Activated naive CD8-positive, alpha-beta T cell treated with anti-CD3 and anti-CD28 coated beads for 36 hours (primary cell): ENCODE measurements at places on chromosomes 16 and 17. TPM values are rescaled to one million over a fixed set of nuclear protein-coding genes. Genes with fewer than 3 reads are reported as not detected.

- peaks cover 29% of the 10 kb centered on the region for H3K36me3 ChIP-seq
- peak within 1 kb of the TSS; percentile 99 for H3K4me3 ChIP-seq
- peak; percentile 92 for DNase-seq
- H3K4me1 ChIP-seq = peaks cover 36% of the 10 kb centered on the region
- H3K27ac ChIP-seq = peak within 1 kb of the TSS; percentile 97
- no peaks in the 10 kb centered on the region for H3K27me3 ChIP-seq
Measured at GRCh38 chr16:72093448-72094265, at the start of the genes DHX38 and TXNL4B. TSS of gene DHX38 (plus strand) at chr16:72093847. CDS start at chr16:72096158, 2,311 bp downstream. TSS of gene TXNL4B (minus strand) at chr16:72093620. CDS start at chr16:72090749, 2,871 bp downstream.

GRCh38 chr17:65925606-65926307 lies 266.2 kb downstream of the CEP112 start:
- peaks cover 3% of the 10 kb centered on the region for H3K36me3 ChIP-seq
- no peaks in the 10 kb centered on the region for H3K27me3 ChIP-seq
- no peak for DNase-seq
- no peak overlapping the region for H3K27ac ChIP-seq
- no peak overlapping the region for H3K4me3 ChIP-seq

DNA sequence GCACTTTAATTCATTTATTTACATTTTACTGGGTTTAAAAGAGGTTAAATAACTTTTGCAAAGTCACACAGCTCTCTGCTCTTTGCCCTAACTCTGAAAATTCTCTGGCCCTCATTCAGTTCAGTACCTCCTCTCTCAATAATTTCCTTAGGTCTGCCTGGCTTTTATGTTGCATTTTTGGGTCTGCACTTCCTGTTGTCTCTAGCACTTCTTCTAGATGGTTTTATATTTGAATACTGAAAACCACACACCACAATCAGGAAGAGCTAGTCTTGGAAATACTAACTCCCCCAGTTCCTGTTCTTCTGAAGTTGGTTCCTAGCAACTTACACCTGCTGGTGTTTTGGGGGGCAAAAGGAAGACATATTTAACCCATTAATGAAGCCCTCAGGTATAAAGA lies 577.9 kb downstream of the HS3ST4 start:
- no peak for DNase-seq
- H3K27me3 ChIP-seq = no peaks in the 10 kb centered on the region
- H3K36me3 ChIP-seq = peaks cover 2% of the 10 kb centered on the region
- H3K27ac ChIP-seq = no peak overlapping the region
- H3K4me1 ChIP-seq = peaks cover 24% of the 10 kb centered on the region

GRCh38 chr17:65865715-65866425 lies 304.4 kb upstream of the AXIN2 start:
- no peaks in the 10 kb centered on the region for H3K36me3 ChIP-seq
- DNase-seq = no peak
- no peak overlapping the region for H3K4me3 ChIP-seq
- H3K27me3 ChIP-seq = no peaks in the 10 kb centered on the region
- H3K4me1 ChIP-seq = no peaks in the 10 kb centered on the region
- H3K27ac ChIP-seq = no peak overlapping the region

DNA sequence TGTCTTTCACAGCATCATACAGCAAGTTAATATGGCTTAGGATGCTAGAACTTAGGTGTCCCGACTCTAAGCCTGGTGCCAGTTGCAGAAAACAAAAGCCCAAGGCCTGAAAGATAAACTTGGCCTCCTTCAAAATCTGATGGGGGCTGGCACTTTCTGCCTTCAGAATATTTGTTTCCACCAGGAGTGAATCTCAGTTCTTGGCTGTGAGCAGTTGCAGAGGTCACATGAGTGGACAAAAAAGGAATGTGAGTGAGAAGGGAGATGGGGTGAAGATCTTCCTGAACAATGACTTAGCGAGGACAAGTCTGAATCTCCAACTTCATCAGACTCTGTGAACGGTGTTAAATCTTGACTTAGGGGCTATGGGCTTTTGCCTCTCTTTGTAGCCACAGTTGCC lies 46.6 kb downstream of the HOXB1 start:
- H3K27ac ChIP-seq = no peak overlapping the region
- no peaks in the 10 kb centered on the region for H3K36me3 ChIP-seq
- no peak for DNase-seq
- H3K4me3 ChIP-seq = no peak overlapping the region
- peaks cover 18% of the 10 kb centered on the region for H3K27me3 ChIP-seq

DNA sequence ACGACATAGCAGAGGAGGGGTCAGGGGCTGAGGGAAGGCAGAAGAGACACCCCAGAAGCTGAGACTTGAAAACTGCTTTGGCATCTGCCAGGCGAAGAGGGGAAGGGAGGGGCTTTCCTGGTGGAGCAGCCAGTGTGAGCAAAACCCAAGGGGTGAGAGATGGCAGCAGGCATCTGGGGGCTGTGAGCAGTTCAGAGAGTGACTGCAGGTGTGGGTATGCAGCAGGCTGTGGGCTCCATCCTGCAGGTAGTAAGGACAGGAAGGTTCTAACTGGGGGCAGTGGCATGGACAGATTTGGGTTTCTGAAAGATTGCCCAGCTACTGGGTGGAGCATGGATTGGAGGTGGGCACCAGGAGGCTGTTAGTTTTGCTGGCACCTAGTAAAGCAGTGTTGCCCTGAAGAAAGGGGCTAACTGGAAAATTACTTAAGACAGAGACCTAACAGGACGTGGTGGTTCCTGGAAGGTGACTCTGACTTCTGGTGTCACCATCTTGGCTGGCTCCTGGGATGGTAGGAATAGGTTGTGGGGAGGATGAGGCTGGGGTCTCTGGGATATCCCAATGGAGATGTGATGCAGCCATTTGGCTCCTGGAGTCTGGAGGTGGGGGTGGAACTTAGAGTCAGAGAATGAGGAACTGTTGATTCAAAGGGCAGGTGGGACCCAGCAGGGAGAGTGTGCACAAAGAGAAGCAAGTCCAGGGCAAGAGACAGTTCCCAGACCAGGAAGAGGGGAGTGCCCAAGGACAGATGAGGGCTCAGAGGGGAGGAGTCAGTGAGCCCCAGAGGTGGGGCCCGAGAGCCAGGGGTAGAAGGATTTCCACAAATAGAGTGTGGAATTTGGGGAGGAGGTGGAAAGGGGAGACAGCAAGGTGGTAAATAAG lies 11.2 kb downstream of the BCL7C start:
- peaks cover 19% of the 10 kb centered on the region for H3K4me1 ChIP-seq
- DNase-seq = no peak
- H3K27ac ChIP-seq = peak overlapping the region; percentile 83
- H3K4me3 ChIP-seq = no peak overlapping the region
- H3K36me3 ChIP-seq = peaks cover 17% of the 10 kb centered on the region

DNA sequence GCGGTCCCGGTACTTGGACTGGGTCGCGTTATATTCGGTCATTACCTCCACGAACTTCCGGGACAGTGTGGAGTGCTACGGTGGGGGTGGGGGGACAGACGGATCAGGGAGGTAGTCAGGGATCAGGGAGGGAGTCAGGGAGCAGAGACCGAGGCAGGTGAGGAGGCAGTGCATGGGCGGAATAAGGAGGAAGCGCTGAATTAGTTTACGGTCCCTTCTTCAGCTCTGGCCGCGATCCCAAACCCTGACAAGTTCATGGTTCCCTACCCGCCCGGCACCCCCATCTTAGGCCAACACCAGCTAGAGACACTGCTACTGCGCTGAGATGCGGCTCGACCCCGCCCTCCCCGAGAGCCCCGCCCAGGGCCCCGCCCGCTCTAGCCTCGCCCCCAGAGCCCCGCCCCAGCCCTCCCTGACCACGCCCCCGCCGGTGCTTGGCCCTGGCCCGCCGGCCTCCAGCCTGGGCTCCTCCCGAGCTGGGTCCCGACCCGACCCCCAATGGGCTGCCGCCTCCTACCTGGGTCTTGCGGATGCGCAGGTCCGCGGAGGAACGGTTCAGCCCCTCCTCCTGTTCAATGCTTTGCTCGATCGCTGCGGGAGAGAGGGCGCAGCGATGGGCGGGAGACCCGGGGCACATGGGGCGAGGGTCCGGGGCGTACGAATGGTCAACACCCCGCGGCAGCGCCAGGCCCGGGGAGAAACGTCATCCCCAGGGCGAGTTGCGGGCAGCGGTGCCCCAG lies 12.1 kb downstream of the HSD3B7 start:
- no peaks in the 10 kb centered on the region for H3K36me3 ChIP-seq
- peak overlapping the region; percentile 80 for H3K27ac ChIP-seq
- DNase-seq = peak; percentile 79
- peaks cover 9% of the 10 kb centered on the region for H3K4me1 ChIP-seq
- H3K27me3 ChIP-seq = no peaks in the 10 kb centered on the region

DNA sequence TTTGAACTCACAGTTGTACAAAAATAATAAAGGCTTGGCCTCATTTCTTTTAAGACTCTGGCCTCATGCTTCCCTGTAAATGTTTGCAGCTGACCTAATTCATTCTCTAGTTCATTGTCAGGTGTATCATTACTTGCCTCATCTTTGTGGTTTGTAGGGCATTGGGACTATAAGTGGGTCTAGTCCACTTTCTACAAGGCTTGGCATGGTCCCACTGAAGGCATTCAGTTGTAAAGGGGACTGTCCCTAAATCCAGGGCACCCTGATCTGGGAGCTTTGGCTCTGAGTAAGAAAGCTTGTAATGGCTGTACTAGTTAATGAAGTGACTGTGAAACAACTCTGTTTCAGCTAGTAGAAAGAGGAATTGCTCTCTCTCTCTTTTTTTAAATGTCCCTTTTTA lies 2.7 kb downstream of the KCTD2 start:
- H3K27me3 ChIP-seq = no peaks in the 10 kb centered on the region
- H3K27ac ChIP-seq = no peak overlapping the region
- no peak overlapping the region for H3K4me3 ChIP-seq
- H3K36me3 ChIP-seq = peaks cover 20% of the 10 kb centered on the region

DNA sequence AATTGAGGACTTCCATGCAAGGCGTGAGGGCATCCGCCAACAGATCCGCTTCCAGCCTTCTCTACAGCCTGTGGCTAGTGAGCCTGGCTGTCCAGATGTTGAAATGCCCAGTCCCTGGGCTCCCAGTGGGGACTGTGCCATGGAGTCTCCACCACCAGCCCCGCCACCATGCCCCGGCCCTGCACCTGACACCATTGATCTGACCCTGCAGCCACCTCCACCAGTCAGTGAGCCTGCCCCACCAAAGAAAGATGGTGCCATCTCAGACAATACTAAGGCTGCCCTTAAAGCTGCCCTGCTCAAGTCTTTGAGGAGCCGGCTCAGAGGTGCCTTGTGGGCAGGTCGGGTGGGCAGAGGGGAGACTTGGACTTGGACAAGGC lies 3.1 kb downstream of the MAPK7 start:
- DNase-seq = no peak
- peaks cover 9% of the 10 kb centered on the region for H3K4me1 ChIP-seq

DNA sequence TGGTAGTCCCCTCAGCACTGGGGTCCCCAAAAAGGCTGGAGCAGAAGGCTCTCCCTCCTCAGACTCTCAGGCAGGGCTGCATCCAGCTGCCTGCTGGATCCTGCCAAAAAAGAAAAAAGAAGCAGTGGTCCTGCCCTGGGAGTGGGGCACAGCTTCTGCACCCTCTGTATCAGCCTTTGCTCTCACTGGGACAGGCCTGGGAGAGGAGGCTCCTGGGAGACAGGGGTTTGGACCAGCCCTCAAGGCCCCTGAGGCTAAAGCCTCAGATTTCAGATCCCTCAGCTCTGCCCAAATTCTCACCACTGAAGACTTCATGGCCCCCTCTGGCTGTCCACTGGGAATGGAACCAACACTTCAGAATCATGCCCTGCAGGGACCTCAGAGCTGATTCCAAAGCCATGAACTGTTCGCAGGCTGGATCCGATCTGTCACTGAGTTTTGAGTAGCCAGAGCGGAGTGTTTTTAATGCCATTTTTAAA lies 96.9 kb downstream of the C16orf78 start:
- no peaks in the 10 kb centered on the region for H3K36me3 ChIP-seq
- no peaks in the 10 kb centered on the region for H3K27me3 ChIP-seq
- no peak for DNase-seq
- no peaks in the 10 kb centered on the region for H3K4me1 ChIP-seq
- H3K4me3 ChIP-seq = no peak overlapping the region
- H3K27ac ChIP-seq = no peak overlapping the region

GRCh38 chr17:19654896-19655295 lies 6.3 kb downstream of the ALDH3A2 start:
- H3K27ac ChIP-seq = no peak overlapping the region
- H3K4me3 ChIP-seq = no peak overlapping the region
- peaks cover 14% of the 10 kb centered on the region for H3K4me1 ChIP-seq
- H3K36me3 ChIP-seq = peaks cover 25% of the 10 kb centered on the region

GRCh38 chr17:64129765-64130558 lies at the start of gene ERN1:
TSS of gene ERN1 (minus strand) at chr17:64130144. CDS start at chr17:64130029, 115 bp downstream.
- H3K27ac ChIP-seq = peak within 1 kb of the TSS; percentile 91
- peak; percentile 87 for DNase-seq
- no peaks in the 10 kb centered on the region for H3K27me3 ChIP-seq
- peak within 1 kb of the TSS; percentile 80 for H3K4me3 ChIP-seq
- no peaks in the 10 kb centered on the region for H3K36me3 ChIP-seq

DNA sequence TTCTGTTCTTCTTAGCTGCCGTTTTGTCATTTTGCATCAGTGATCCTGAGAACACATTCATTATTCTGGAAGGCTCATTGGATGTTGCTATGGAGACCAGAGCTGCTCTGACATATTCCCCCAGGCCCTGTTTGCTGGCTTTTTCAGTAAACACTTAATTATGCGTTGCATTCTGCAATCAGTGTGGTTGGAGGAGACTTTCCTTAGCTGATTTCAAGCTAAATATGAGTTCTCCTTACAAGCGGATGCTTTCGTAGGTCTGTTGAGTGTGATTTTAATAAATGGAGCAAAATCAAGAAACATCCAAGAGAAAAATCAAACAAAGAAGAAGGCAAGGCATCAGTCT lies 38.2 kb upstream of the NUDT7 start:
- H3K27me3 ChIP-seq = peaks cover 13% of the 10 kb centered on the region
- H3K27ac ChIP-seq = no peak overlapping the region
- no peak for DNase-seq
- H3K36me3 ChIP-seq = no peaks in the 10 kb centered on the region

DNA sequence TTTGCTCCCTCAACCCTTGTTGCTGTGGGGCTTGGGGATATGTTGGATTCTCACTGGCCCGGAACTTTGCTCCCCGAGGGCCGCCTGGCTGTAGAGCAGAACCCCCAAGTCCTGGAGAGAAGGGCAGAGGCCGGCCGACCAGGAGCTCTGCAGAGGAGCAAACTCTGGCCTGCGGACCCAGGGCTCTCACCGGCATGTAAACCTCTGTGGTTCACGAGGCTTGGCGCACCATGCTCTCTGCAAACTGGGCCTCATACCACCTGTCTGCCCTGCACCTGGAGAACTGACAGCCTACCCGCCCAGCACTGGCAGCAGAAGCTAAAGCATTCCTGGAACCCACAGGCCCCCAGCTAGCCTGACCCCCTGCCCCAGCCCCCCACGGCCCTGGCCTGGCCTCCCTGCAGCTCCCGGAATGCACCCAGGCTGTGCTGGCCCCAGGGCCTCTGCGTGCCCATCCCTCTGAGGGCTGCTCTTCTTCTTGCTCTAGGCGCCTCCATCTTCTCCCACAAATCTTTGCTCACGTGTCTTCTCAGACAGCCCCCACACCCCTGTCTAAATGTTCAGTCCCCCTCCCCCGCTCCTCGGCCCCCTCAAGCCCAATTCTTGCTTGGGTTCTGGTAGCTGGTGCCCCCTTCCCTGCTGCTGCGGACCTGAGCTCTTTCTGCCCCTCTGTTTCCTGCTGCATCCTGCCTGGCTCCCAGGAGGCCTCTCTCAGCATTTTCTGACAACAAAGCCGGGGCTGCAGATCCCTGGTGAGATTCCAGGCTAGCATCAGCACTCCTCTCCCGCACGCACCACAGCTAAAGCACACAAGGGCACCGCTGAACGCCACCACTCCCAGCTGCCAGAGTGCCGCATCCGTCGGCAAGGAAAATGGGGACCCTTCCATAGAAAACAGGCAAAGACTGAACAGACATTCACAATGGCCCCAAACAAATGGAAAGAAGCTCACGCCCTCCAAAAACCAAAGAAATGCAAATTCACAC lies 23.3 kb downstream of the ACTG1 start:
- H3K36me3 ChIP-seq = no peaks in the 10 kb centered on the region
- H3K4me3 ChIP-seq = peak overlapping the region; percentile 54
- no peak overlapping the region for H3K27ac ChIP-seq
- peaks cover 12% of the 10 kb centered on the region for H3K4me1 ChIP-seq

The KRTAP17-1 gene
- total RNA-seq = not detected

The SDR42E2 gene
- total RNA-seq = not detected

The ATP2C2 gene
- total RNA-seq = not detected

The TEX19 gene
- 0.10 TPM for total RNA-seq

The CNGB1 gene
- not detected for total RNA-seq

The TEKT5 gene
- not detected for total RNA-seq
